ENCODE measurements at places on chromosomes 4 and X.

DNA sequence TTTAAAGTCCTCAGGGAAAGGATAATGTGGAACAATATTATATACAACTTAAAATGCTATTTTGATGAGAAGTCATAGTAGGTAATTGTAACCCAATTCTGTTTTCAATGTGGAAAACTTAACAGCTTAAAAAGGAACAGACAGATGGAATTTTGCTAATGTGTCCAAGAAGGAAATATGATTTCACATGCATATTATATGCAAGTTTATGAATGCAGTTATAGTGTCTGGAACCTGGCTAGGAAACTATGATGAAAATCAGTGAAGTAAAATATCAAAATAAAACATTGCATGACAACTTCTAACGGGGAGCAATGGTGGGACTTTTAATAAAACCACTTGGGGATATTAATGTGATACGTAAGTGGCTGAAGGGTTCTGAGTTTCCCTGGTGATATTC, 152.6 kb upstream of the HAND2 start:
- no peak for DNase-seq

DNA sequence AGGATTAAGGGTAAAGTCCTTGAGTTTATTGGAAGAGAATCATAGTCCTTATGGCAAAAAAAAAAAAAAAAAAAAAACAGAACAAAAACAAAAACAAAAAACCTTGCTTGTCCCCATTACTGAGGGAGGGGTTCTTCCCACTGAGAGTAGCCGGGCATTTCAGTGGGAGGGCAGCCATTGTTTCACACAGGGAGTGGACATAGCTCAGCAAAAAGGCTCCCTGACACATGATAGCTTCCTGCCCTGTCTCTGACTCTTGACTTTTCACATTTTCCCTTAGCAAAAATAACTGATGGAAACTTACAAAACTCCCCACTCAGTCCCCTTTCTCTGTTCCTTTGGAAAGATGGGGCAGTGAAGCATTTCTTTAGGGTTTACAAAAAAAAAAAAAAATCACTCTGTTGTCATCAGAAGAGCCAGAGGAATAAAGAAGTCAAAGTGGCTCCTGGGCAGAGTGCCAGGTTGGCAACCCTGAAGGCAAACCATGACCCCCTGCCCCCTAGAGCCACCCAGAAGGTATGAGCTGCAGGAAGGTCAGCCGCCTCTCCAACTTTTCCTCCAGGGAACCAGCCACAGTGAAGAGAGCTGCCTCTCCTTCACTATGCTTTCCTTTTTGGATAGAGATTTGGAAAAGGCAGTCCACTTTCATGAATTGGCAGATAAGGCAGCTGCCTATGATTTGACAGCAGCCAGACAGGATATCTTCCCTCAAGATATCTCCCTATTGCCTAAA, 170.6 kb downstream of the KDR start:
- no peak for DNase-seq

DNA sequence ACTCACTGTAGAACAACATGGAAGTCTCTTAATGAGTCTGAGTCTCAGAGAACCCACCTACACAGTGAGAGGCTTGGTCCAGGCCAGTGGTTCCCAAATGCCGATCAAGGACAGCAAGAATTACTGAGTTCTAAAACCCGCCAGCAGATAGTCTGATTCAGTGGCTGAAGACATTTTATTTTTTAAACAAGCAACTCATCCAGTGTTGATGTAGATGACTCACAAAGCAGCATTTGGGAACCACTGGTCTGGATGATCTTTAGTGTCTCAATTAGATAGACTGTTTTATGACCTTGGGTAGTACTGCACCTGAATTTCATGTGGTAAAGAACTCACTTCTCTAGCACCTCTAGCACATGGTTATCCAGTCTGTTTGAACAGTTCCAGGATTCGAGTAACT, 193.6 kb downstream of the FBXW7 start:
- DNase-seq = peak; percentile 24

GRCh38 chr4:8338351-8338961, 68.9 kb downstream of the HTRA3 start:
- no peak for DNase-seq

DNA sequence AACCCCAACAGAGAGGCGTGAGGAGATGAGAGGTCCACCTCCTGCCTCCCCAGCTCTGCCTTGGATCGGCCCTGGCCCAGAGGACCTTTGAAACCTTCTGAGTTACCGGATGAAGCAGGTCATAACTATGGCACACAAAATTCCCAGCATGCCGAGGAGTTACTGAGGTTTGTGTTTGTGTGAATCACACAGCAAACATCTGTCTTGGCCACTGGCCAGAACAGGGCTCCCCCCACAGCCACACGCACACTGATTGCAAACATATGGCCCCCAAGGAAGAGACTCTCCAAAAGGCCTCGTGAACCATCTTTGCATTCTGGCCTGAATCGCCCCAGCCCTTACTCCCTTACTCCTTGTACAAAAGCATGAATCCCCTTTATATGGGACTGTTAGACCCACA, 18.9 kb downstream of the RPS4X start:
- DNase-seq = peak; percentile 57

- peak; percentile 44 for DNase-seq
Measured at GRCh38 chrX:10041383-10041782, 74.2 kb downstream of the CLDN34 start.

- no peak for DNase-seq
Measured at GRCh38 chr4:141705747-141706377, 69.5 kb downstream of the IL15 start.

DNA sequence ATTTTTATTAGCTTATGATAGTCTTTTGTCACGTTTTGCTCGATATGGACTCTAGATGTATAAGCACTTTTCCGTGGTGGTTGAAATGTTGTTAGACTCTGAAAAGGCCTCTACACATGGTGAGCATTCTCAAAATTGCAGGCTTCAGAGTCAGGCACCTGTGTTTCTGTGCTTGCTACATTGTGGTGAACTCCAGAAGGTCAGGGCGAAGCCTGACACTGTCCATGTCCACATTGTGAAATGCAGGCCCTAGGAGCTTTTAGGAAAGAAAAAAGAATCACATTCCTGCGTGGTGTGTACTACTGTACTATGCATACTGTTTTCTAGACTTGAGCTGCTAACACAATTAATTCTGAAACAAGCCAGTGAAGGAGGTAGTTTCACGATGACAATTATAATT, 86.3 kb downstream of the HS3ST1 start:
- no peak for DNase-seq

- DNase-seq = no peak
Measured at GRCh38 chr4:89287945-89288344, 19.7 kb downstream of the GPRIN3 start.

DNA sequence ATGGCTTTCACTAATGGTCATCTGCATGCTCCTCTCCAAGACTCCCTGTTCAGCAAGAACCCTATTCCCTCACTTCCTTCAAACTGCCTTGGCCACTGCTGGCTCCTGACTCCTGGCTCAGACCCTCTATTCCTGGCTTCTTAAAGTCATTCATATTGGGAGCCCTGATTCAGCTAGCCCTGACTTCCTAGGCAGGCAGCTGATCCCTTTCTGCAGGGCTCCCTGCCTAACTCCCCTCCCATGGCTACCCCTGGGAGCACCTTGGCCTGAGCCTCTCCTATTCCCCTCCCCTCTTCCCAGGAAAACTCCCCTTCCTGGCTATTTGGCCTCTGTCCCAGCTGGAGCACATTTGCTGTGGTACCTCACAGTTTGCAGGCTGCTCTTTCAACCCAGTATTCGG, 154.9 kb upstream of the PJA1 start:
- DNase-seq = peak; percentile 0
